Breast epithelium (tissue), 4 donors: ENCODE measurements at places on chromosomes 11 and 22. TPM values are rescaled to one million over a fixed set of nuclear protein-coding genes. Genes with fewer than 3 reads are reported as not detected.

Gene KRTAP5-10
- total RNA-seq, result not detected

GRCh38 chr11:68524213-68524612, 63.7 kb downstream of the PPP6R3 start:
- H3K27ac ChIP-seq, result peak overlapping the region; percentile 56
- no peaks in the 10 kb centered on the region for H3K27me3 ChIP-seq
- no peak overlapping the region for H3K4me3 ChIP-seq
- DNase-seq, result no peak
- H3K36me3 ChIP-seq, result no peaks in the 10 kb centered on the region

DNA sequence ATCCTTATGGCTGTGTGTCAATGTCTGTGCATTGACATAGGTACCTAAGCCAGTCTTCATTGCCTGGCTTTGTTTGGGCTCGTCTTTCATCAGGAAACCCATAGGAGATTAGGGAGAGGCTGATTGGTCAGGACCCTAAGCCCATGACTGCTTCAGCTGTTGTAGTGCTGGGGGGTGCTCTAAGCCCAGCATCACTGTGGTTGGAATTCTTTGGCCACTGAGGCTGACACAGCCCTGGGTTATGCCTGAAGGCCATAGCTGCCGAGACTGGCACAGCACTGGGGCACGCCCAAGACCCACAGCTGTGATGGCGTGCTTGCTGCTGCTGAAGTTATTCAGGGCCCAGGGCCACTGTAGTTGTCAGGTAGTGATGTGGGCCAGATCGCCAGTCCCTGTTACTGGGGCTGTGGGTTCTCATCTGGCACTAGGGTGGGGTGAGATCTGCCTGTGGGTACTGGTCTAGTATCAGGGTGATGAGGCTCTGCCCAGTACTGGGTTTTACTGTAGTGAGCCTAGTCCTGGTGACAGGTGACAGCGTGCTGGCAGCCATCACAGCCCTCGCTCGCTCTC, 4.9 kb downstream of the USP18 start:
- no peaks in the 10 kb centered on the region for H3K36me3 ChIP-seq
- no peak overlapping the region for H3K4me3 ChIP-seq
- no peaks in the 10 kb centered on the region for H3K4me1 ChIP-seq
- DNase-seq, result no peak
- no peaks in the 10 kb centered on the region for H3K27me3 ChIP-seq
- no peak overlapping the region for H3K27ac ChIP-seq

- no peak for DNase-seq
- no peaks in the 10 kb centered on the region for H3K36me3 ChIP-seq
- no peaks in the 10 kb centered on the region for H3K4me1 ChIP-seq
Measured at GRCh38 chr11:112179601-112180000, 4.3 kb downstream of the BCO2 start.

- no peak for DNase-seq
- H3K27me3 ChIP-seq, result no peaks in the 10 kb centered on the region
- H3K4me3 ChIP-seq, result no peak overlapping the region
- no peak overlapping the region for H3K27ac ChIP-seq
- H3K4me1 ChIP-seq, result no peaks in the 10 kb centered on the region
- H3K36me3 ChIP-seq, result no peaks in the 10 kb centered on the region
Measured at GRCh38 chr11:59368238-59369022, 9.7 kb downstream of the OR5AN1 start.

GRCh38 chr11:13134066-13134465, 125.0 kb downstream of the RASSF10 start:
- no peak for DNase-seq
- no peak overlapping the region for H3K4me3 ChIP-seq
- H3K36me3 ChIP-seq, result no peaks in the 10 kb centered on the region
- H3K4me1 ChIP-seq, result peaks cover 13% of the 10 kb centered on the region
- H3K27ac ChIP-seq, result no peak overlapping the region

GRCh38 chr11:132154781-132155180, 784.4 kb downstream of the NTM start:
- no peak overlapping the region for H3K4me3 ChIP-seq
- DNase-seq, result no peak
- no peaks in the 10 kb centered on the region for H3K4me1 ChIP-seq

Gene BIRC3
- total RNA-seq, result 10.8 TPM
